ENCODE measurements at places on chromosomes 1 and 21.
A peak's percentile ranks its signal among the peaks of the same experiment; 100 is the strongest.

- no peak for DNase-seq
Measured at GRCh38 chr1:97906567-97907241, 14.1 kb downstream of the DPYD start.

DNA sequence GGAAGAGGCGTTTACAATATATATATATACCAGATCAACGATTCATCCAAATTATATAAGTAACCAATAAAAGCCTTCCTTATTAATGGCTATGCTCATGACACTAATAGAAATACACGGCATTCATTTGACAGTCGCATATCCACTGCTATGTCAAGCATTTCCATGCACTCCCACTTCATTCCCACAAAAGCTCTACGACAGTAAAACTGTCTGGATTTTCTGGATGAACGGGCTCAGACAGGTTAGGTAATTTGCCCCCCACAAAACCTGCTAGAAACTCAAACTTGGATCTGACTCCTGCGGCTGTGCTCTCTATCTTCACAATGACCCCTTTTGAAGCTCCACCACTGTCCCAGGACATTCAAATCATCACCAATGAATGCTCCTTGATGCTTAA is 11.4 kb downstream of the DNAJC11 start:
- no peak for DNase-seq

GRCh38 chr21:29350246-29350779 is 51.6 kb downstream of the BACH1 start:
- no peak for DNase-seq

DNA sequence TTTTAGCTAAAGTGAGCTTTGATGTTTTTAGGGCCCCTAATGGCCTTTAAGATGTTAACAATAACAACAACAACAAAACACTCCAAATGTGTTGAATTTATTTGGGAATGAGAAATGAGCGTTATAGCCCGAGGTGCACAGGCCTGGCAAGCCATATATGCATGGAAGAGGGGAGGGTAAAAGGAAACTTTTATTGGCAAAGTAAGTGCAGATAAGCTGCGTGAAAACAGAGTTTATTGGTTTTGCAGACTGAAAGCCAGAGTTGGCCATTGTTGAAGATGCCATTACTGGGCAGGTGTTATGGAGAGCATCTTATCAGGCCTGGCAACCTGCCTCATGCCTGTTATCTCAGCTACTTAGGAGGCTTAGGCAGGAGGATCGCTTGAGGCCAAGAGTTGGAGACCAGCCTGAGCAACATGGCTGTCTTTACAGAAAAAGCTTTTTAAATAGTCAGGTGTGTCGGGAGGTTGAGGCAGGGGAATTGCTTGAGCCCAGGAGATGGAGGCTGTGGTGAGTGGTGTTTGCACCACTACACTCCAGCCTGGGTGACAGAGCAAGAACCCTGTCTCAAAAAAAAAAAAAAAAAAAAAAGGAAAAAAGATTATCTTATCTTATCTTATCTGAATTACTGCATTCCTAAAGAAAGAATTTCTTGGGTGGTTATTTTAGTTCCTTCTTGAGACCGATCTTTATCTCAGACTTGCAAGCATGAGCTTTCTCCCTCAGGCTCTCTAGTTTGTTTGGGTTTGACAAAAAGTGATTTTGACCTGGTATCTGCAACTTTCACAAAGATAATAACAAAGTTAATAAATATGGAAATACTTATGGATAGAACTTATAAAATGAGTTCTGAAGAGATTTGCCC is 1.7 kb downstream of the PATJ start:
- DNase-seq, result peak; percentile 8

DNA sequence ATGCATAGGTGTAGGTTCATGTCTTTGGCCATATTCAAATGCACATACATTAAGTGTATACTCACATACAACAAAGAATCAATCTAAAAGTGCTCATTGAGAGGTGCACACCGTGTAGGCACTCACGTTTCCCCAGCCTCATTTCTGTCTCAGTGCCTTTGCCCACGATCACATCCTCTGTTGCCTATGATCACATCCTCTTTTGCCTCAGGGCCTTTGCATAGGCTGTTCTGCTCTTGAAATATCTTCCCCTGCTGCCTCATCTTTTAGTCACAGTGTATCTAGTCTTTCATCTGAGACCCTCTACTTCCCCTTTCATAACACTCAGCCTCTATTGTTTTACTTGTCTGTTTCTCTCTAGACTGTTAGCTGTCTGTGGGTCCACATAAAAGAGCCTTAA is 69.3 kb downstream of the FOXD2 start:
- no peak for DNase-seq

- DNase-seq, result peak; percentile 61
Measured at GRCh38 chr1:70528590-70529333, 117.7 kb downstream of the CTH start.

DNA sequence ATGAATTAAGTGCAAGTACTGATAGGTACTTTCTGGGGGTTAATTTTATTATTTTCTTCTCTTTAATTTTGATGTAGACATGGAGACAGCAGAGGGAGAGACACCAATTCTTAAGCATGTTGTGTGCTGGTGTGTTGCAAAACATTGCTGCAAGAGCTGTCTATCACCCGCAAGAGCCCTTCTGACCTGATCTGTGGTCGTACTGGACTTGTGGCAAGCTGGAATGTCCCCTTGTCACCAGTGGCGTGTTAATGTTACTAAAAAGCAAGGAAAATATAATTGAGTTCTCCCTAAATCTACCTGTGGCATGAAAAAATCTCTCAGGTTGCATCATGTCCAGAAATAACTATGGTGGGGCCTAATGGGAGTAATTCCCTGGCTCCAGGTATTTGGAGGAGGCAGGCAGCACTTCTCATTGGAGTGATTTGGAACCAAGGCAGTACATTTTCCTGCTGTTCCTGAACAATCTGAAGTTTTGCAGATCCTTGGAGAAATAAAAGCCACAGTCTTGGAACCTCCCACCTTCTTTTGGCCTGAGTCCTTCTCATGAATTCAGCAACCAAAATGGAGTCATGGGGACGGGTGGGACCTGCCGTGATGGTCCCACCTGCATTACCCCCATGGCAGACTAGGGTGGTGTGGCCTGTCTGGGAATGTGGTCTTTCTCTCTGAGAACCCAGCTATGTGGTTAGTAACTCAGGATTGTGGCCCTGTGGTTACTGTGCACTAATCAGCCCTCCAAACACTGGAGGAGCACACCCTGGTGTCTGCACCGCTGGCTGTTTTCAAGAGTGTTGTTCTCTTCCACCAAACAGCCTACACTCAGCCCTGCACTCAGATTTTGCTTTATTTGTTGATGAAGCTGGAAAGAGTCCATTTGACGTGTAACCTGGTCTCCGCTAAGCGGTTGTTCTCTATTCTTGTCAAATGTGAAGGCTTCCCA is 57.4 kb downstream of the GALNT2 start:
- no peak for DNase-seq

DNA sequence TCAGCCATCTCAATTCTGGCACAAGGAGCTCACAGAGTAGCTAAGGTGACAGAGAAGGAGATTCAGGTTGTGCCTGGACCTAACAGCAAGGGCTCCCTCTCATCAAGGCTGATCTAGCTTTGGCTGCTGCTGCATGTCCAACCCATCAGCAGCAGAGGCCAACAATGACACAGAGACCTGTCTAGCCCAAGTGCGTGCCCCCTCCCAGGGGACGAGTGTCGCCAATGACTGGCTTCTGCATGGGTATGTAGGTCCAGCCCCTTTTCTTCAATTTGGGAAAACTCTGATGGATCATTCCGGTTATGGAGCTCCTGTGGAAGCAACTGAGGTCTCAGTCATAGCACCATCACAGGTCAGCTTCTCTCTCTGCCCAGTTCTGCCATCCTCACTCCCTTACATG is 83.3 kb downstream of the KCNJ15 start:
- DNase-seq, result no peak

DNA sequence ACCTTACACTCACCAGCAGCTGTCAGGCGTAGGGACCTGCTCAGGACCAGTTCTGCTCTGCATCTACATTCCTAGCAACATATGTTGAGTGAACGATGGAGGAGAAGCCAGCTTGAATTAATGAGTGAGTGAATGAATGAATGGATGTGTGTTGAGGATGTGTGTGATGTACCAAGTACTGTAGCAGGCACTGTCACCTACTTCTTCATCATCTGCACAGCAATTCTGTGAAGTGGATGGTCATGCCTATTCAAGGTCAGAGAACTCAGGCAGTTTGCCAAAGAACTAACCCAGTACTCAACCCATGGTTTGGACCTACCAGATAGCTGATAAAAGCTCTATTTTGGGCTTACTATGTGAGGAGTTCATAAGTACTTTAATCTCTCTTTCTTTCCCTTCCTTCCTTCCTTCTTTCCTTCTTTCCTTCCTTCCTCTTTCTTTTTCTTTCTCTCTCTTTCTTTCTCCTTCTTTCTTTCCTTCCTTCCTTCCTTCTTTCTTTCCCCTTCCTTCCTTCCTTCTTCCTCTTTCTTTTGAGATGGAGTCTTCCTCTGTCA is 56.9 kb downstream of the ATP1A1 start:
- DNase-seq, result no peak

GRCh38 chr1:21174654-21175323 is 1.9 kb downstream of the EIF4G3 start:
- no peak for DNase-seq

Data from hepatocyte (in vitro differentiated cells).